ENCODE measurements at places on chromosomes 4 and X.

DNA sequence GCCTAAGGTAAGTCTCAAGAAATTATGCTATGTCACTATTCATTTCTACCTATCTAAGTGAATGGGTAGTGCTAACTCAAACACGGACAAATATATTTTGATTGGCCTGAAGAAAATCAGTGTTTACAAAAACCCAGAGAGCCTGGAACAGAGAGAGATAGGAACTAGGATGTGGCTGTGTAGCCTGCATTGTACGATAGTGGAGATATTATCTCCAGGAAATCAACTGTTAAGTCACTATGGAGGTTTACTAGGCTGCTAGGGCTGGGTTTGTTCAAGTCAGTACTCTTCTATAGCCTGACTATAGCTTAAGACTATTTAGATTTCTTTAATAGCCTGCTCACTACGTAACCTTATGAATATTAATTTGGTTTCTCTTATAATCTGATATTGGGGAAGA, 127.9 kb downstream of the TACR3 start:
- DNase-seq = no peak

DNA sequence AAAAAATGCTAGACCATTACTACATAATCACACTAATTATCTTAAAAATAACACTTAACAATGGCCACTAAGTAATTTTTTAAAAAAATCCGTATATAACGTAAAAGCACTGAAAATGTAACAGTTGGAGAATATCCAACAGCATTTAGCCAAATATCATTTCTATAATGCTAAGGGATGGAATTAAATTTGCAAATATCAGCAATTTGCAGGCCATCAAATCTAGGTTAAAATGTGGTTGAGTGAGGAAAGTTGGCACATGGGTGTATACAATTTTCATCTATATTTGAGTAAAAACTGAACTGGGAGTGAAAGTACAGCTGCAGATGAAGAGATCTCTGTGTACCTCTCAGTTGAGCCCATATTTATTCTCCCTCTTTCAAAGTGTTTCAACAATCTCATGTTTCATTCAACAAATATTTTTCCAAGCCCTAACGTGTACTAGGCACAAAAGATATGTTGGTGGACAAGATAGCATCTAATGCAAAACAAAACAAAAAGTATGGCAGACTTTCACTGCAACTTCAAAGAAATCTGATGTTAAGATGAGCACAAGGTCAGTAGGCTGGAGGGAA, 63.0 kb downstream of the MBNL3 start:
- no peak for DNase-seq

DNA sequence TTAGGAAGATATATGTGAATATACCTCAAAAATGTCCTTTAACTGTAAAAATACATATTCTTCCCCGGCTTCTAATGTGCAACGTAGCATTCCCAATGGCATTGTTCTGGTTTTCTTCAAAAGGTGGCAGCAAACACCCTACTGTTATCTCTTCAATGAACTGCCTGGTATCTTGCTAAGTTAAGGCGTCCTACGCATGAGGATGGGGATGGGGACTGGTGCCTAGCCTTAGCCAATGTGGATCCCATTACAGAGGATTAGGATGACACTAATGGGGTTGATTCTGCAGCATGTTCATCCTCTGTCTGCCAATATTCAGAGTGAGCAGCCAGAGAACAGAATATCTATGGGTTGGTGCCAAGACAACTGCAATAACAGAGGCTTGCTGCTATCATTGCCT, 334.9 kb upstream of the ADGRL3 start:
- DNase-seq = no peak

DNA sequence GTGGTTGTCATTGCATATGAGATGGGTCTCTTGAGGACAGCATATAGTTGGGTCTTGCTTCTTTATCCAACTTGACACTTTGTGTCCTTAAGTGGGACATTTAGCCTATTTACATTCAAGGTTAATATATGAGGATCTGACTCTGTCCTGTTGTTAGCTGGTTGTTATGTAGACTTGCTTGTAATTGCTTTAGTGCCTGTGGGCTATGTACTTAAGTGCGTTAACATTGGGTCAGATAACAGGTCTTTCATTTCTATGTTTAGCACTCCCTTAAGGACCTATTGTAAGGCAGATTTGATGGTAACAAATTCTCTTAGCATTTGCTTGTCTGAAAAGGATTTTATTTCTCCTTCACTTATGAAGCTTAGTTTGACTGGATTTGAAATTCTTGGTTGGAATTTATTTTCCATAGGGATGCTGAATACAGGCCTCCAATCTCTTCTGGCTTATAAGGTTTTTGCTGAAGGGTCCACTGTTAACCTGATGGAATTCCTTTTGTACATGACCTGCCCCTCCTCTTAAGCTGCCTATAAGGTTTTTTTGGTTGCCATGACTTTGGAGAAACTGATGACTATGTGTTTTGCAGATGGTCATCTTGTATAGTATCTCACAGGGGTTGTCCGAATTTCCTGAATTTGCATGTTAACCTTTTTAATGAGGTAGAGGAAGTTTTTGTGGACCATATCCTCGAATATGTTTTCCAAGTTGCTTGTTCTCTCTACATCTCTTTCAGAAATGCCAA, 162.0 kb downstream of the NKX6-1 start:
- DNase-seq = no peak

GRCh38 chrX:93875621-93876282, 201.7 kb downstream of the FAM133A start:
- no peak for DNase-seq

DNA sequence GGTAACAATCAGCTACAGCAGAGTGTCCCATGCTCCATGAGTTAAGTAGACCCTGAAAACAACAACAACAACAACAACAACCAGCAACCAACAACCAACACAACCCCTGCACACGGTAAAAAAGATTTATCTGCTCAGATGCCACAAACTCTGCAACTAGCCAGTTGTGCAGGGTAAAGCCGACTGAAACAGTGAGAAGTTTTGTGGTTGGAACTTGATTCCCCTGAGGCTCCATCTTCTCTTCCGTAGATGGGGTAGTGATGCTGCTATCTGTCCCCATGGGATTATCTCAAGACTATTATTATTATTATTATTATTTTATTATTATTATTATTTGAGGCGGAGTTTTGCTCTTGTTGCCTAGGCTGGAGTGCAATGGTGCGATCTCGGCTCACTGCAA, 50.6 kb upstream of the RAPGEF2 start:
- DNase-seq = peak; percentile 40

DNA sequence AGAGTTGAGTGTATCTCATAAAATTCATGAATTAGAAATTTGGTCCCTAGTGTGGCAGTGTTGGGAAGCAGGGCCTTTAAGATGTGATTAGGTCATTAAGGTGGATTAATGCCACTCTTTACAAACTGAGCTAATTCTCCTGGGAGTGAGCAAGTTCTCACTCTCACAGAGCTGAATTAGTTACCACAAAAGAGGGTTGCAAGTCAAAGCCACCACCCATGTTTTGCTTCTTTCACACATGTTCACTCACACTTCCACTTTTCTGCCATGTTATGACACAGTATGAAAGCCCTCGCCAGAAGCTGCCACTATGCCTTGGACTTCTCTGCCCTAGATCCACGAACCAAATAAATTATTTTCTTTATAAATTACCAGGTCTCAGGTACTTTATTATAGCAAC, 332.1 kb downstream of the ARAP2 start:
- DNase-seq = no peak

- DNase-seq = no peak
Observed at GRCh38 chr4:8365951-8366350, 74.6 kb downstream of the ACOX3 start.

- no peak for DNase-seq
Observed at GRCh38 chr4:94623126-94623911, 134.4 kb upstream of the BMPR1B start.

DNA sequence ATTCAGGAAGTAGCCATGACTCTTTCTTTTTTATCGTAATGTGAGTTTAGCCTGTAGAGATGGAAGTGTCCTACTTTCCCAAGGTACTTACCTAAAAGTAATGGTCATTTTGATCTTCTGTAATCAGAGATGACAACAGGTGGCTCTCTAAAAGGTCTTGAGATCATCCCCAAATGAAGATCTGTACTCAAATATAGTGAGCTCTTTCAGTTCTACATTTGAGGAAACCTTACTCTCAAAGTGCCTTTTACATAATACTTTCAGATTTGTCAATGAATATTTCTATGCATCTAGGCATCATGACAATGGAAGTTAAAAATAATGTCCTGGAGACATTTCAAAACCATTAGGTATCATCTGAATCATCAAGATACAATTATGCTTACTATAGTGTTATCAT, 17.2 kb upstream of the MND1 start:
- DNase-seq = no peak

GRCh38 chr4:142961866-142962265, 115.8 kb upstream of the INPP4B start:
- no peak for DNase-seq

Measured in germinal center (tissue), 1 donor.